ENCODE measurements at places on chromosomes 2 and 18. TPM values are rescaled to one million over a fixed set of nuclear protein-coding genes. Genes with fewer than 3 reads are reported as not detected.
A peak's percentile ranks its signal among the peaks of the same experiment; 100 is the strongest.

- DNase-seq, result no peak
- H3K4me3 ChIP-seq, result no peak overlapping the region
- no peaks in the 10 kb centered on the region for H3K36me3 ChIP-seq
- no peak overlapping the region for H3K27ac ChIP-seq
Measured at GRCh38 chr2:31107591-31108300, 30.5 kb downstream of the GALNT14 start.

Gene LBX2
- 1.8 TPM for total RNA-seq

GRCh38 chr2:118569876-118570535, 277.4 kb downstream of the EN1 start:
- no peak overlapping the region for H3K27ac ChIP-seq
- no peak overlapping the region for H3K4me3 ChIP-seq
- peaks cover 8% of the 10 kb centered on the region for H3K4me1 ChIP-seq
- H3K36me3 ChIP-seq, result no peaks in the 10 kb centered on the region

DNA sequence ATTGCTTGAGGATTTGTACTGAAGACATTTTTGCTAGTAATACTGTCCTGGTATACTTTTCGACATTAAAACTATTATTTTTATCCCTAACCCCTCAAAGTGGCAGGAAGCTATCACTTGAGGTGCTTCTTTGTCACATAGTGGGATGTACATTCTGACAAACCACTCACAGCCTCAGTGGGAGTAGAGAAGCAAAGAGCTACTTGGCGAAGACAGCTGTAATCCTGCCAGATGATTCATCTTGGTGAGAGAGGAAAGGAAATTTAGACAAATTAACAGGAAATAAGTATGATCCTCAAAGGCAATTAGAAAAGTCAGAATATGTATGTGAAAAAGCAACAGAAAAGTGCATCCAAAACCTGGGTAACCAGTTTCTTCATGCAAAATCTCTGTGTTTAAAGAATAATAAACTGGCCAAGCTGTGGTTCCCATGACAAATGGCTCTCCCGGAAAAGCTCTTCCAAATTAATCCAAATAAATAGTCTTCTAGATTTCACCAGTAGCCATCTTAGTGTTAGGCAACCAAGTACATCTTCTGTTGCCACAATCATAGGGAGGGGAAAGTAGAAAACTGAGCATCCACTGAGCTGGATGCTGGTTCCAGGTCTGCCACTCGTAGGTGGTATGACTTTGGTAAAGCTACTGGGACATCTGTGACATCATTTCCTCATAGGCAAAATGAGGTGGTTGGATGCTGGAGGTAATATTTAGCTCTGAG, 308.0 kb upstream of the LYPD1 start:
- H3K4me3 ChIP-seq, result no peak overlapping the region
- no peak overlapping the region for H3K27ac ChIP-seq
- H3K4me1 ChIP-seq, result no peaks in the 10 kb centered on the region
- DNase-seq, result no peak

Gene LONRF2
- 4.2 TPM for total RNA-seq

Gene LIMS2
- total RNA-seq, result 161 TPM

Gene PER2
- 22.7 TPM for total RNA-seq

Gene POU3F3
- total RNA-seq, result not detected

Gene ATP6V1B1
- total RNA-seq, result 2.1 TPM

Gene CXCR4
- 45.2 TPM for total RNA-seq

DNA sequence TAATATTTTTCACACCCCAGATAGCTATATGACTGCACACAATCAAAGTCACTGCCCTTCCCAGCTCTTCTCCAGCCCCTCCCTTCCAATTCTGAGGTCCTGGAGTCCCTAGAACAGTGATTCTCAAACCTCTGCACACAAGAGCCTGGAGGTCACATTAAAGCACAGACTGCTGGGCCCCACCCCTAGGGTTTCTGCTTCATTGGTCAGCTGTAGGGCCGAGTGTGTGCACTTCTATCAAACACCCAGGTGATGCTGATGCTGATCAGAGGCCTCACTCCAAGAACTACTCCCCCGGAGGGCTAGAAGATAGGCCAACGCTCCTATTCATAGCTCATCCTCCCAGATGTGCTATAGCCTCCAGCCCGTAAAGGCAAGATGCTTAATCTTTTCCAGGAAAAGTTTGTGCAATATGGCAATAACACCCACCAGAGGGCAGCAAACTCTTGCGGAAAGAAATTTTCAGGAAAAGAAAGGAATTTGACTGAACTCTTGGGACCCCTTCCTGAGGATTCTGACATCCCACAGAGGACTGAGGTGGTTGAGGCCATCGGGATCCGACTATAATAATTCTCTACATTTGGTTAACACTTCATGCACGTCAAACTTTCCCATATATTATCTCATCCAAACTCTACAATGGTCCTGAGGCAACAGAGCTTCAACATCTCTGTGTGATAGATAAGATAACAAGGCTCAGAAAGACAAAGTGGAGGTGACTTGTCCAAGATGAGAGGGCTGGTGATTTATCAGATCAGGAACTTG, 194.2 kb upstream of the PKDCC start:
- H3K4me1 ChIP-seq, result no peaks in the 10 kb centered on the region
- H3K36me3 ChIP-seq, result no peaks in the 10 kb centered on the region
- no peaks in the 10 kb centered on the region for H3K27me3 ChIP-seq
- no peak overlapping the region for H3K27ac ChIP-seq

GRCh38 chr18:23231340-23232021, 96.2 kb downstream of the CABLES1 start:
- H3K27me3 ChIP-seq, result no peaks in the 10 kb centered on the region
- peak overlapping the region; percentile 43 for H3K27ac ChIP-seq
- H3K36me3 ChIP-seq, result peaks cover 6% of the 10 kb centered on the region
- no peak overlapping the region for H3K4me3 ChIP-seq

- no peaks in the 10 kb centered on the region for H3K27me3 ChIP-seq
- no peaks in the 10 kb centered on the region for H3K36me3 ChIP-seq
- H3K27ac ChIP-seq, result no peak overlapping the region
- no peak overlapping the region for H3K4me3 ChIP-seq
- DNase-seq, result no peak
Measured at GRCh38 chr2:71629273-71629672, 175.9 kb downstream of the DYSF start.

GRCh38 chr2:146954544-146954943, 890.3 kb upstream of the ACVR2A start:
- H3K36me3 ChIP-seq, result no peaks in the 10 kb centered on the region
- no peak for DNase-seq
- no peaks in the 10 kb centered on the region for H3K27me3 ChIP-seq

- H3K4me3 ChIP-seq, result no peak overlapping the region
- H3K27me3 ChIP-seq, result no peaks in the 10 kb centered on the region
- no peak overlapping the region for H3K27ac ChIP-seq
Measured at GRCh38 chr2:38039121-38039910, 36.6 kb downstream of the CYP1B1 start.

- no peaks in the 10 kb centered on the region for H3K27me3 ChIP-seq
- no peak overlapping the region for H3K4me3 ChIP-seq
- H3K4me1 ChIP-seq, result peaks cover 24% of the 10 kb centered on the region
- no peak for DNase-seq
- H3K27ac ChIP-seq, result no peak overlapping the region
Measured at GRCh38 chr2:65390134-65390533, 42.3 kb downstream of the SPRED2 start.

Gene CCL20
- total RNA-seq, result 4.9 TPM

GRCh38 chr2:151730262-151730975, 3.9 kb downstream of the NEB start:
- H3K36me3 ChIP-seq, result no peaks in the 10 kb centered on the region
- no peak for DNase-seq
- no peak overlapping the region for H3K4me3 ChIP-seq
- no peaks in the 10 kb centered on the region for H3K27me3 ChIP-seq
- H3K4me1 ChIP-seq, result no peaks in the 10 kb centered on the region

DNA sequence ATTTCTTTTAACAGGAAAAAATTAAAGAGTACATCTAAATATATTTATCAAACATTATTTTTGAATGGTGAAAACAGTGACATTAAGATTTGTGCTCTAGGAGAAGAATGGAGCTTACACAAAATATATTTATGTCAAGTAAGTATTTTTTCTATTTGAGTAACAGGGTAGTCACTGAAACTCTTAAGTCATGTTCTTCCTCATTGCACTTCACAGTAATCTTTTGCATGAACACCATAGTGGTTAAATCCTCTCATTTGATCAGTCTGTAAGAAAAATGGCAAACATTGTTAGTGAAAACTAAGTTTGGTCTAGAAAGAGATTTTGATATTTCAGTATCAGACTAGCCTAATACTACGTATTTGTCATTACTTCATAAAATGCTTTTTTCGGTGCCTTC, 8.1 kb downstream of the GMCL1 start:
- H3K36me3 ChIP-seq, result peaks cover 6% of the 10 kb centered on the region
- H3K27me3 ChIP-seq, result no peaks in the 10 kb centered on the region
- H3K4me3 ChIP-seq, result no peak overlapping the region

Gene INPP5D
- 33.3 TPM for total RNA-seq

- H3K27ac ChIP-seq, result no peak overlapping the region
- H3K4me3 ChIP-seq, result no peak overlapping the region
- no peaks in the 10 kb centered on the region for H3K4me1 ChIP-seq
- no peaks in the 10 kb centered on the region for H3K27me3 ChIP-seq
- DNase-seq, result no peak
- peaks cover 7% of the 10 kb centered on the region for H3K36me3 ChIP-seq
Measured at GRCh38 chr2:38323623-38324022, 53.5 kb downstream of the ATL2 start.

GRCh38 chr2:8794923-8795825, 42.2 kb downstream of the KIDINS220 start:
- no peak overlapping the region for H3K27ac ChIP-seq
- no peak overlapping the region for H3K4me3 ChIP-seq
- no peaks in the 10 kb centered on the region for H3K4me1 ChIP-seq
- no peak for DNase-seq
- no peaks in the 10 kb centered on the region for H3K27me3 ChIP-seq

GRCh38 chr2:241635756-241636155, 1.2 kb downstream of the THAP4 start:
- H3K36me3 ChIP-seq, result peaks cover 30% of the 10 kb centered on the region
- H3K27ac ChIP-seq, result peak overlapping the region; percentile 83
- peak overlapping the region; percentile 77 for H3K4me3 ChIP-seq
- peaks cover 36% of the 10 kb centered on the region for H3K4me1 ChIP-seq

- no peak overlapping the region for H3K27ac ChIP-seq
- H3K4me3 ChIP-seq, result no peak overlapping the region
- H3K4me1 ChIP-seq, result no peaks in the 10 kb centered on the region
- DNase-seq, result no peak
- H3K27me3 ChIP-seq, result no peaks in the 10 kb centered on the region
Measured at GRCh38 chr18:52219102-52219501, 120.9 kb upstream of the DCC start.

Gene CHCHD5
- total RNA-seq, result 23.9 TPM

DNA sequence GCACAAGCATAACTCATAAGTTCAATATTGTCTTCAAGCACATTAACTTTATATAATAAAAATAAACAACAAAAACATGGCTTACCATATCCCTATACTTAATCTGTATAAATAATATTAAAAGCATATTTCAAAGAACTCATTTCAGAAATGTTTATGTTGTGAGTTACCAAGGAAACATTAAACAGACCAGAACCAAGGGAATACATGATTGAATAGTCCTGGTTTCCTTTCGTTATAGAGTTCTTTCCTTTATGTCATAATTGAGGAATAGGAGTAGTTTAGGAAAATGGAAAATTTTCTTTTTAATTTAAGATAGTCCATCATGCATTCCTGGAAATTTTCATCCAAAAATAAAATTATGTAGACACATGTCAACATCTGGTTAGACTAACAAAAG, 343.0 kb downstream of the ERBB4 start:
- DNase-seq, result no peak
- H3K27ac ChIP-seq, result no peak overlapping the region
- H3K36me3 ChIP-seq, result no peaks in the 10 kb centered on the region

Gene ESCO1
- 15.4 TPM for total RNA-seq

Gene C2orf80
- not detected for total RNA-seq

- peaks cover 7% of the 10 kb centered on the region for H3K36me3 ChIP-seq
- H3K27ac ChIP-seq, result no peak overlapping the region
- no peaks in the 10 kb centered on the region for H3K27me3 ChIP-seq
- no peak overlapping the region for H3K4me3 ChIP-seq
Measured at GRCh38 chr2:207950063-207950760, 75.1 kb downstream of the PLEKHM3 start.
